ENCODE measurements at places on chromosomes 3 and 15.

DNA sequence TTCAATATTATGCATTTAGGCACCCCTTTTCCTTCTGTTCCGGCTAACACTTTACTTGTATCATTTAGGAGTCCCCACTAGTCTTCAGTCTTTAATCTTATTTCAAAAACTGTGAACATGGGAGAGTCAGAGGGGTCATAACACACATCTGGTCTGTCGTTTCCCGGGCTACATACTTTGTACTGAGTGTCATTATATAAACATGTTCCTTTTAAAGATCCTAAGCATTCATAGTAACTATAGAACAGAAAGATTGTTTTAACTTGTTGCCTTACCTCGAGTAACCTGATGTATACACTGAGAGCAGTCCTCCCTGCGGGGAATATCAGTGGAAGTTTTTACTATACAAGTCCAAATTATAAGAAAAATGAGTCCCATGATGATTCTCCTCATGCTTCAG is 78.2 kb upstream of the VEPH1 start:
- DNase-seq = no peak

DNA sequence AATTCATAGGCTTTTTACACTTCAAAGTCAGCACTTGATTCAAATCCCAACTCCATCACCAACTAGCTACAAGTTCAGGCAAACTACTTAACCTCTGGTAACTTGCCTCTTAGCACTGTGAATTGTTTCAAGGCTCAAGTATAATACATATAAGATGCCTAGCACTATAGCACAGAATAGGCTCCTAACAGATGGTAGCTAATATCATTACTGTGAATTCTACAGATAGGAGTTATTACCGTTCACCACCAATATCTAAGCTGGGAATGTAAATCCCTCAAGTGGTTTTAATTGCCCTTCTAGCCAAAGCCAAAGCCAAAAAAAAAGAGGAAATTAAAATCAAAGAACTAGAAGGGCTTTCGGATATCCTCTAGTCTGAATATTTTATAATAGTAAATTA is 15.4 kb downstream of the DLG1 start:
- DNase-seq = no peak

GRCh38 chr3:89525609-89526008 is 418.2 kb downstream of the EPHA3 start:
- DNase-seq = no peak

GRCh38 chr15:42012928-42013482 is 7.8 kb downstream of the PLA2G4E start:
- DNase-seq = no peak

DNA sequence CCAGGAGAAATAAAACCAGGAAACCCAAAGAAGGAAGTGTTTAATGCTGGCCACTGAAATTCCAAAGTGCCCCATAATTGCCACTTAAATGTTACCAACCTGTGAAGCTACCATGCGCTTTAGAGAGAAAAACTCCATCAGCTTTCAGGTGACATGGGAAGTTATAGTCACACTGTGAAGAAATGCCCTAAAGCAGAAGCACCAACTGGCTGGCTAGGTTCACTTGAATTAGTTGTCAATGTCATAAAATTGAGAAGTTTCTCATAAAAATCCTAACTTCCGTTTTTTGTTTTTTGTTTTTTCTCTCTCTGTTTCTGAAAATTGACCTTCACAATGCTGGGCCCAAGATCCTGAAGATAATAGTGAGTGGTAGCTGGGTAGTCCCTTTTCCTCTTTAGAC is 167.9 kb upstream of the CTNNB1 start:
- no peak for DNase-seq

DNA sequence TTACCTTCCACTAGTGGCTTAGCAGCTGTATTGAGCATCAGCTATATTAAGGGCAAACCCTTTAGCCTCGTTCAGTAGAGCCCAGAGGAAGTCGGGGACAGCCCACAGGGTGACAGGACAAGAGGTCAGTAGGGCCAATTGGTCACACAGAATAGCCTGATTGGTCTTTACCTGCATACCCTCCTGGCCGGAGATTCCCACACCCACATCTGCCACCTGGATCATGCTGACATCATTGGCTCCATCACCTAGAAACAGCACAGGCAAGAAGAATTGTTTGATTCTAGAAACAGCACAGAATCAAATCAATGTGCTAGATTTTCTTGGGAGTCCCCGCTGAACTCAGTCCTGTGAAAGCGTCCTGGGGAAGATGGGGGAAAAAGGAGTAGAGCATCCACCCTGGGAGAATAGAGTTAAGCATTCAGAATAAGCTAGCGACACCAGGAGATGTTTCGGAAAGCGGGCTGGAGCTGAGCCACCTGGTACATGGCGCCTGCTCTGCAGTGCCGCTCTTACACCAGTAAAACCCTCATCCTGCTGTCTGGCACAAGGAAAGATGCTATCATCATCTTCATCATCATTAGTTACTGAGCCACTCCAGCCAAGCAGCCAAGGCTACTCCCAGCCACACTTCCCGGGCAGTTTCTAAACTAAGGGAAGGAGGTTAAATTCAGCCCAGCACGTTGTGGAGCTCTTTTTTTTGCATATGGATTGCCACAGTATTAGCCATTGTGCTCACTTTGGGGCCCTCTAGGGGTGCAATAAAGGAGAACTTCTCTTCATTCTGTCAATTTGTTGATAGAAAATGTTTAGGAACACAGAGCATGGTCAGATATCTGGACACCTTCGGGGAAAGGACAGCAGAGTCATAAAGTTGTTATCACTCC is 171.3 kb downstream of the ATP10A start:
- DNase-seq = peak; percentile 12

DNA sequence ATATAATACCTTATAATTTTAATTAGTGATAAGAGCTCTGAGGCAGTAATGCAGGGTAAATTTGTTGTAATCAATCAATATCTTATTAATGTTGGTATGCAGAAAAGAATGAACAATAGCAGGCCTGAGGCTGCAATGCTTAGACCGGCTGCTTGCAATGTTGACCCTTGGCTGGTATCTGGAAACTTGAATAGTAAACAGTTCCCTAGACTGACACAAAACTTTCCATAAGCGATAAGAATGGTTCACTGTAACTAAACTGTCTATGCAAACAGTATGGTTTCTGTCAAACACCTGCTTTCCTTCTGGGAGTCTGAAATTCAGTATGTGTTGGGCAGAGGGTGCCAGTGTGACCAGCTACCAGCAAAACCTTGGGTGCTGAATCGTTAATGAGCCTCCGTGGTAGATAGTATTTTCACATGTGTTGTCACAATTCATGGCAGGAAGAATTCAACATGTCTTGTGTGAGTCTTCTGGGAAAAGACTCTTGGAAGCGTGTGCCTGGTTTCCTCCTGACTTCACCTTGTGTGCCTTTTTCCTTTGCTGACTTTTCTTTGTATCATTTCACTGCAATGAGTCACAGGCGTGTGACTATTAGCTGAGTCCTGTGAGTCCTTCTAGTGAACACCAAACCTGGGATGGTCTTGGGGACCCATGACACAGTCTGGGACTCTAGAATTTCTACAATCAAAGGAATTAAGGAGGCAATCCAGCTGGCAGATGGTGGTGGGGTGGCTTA is 30.7 kb upstream of the CLRN1 start:
- no peak for DNase-seq

GRCh38 chr3:170159459-170159858 is 22.1 kb downstream of the PHC3 start:
- no peak for DNase-seq

- DNase-seq = no peak
These were observed 176.4 kb downstream of the NFKBIZ start for GRCh38 chr3:102025606-102026270.

DNA sequence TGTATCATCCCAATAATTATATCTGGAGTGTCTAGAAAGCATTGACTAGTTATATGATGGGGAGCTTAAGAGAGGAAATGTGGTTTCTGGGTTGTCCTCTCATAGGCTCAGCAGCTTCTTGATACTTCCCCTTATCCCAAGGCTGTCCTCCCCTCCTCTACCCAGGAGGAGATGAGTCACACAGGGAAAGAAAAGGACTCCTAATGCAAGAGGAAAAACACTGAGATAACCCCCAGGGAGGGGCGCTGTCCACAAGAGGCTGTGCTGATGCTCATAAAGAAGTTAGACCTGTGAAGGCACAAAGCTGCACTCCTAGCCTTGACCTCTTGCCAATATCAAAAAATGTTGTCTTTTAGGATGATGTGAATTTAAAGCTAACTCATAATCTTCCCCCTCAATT is 28.8 kb upstream of the GYG1 start:
- peak; percentile 83 for DNase-seq

GRCh38 chr3:44476181-44476611 is 1.3 kb downstream of the ZNF445 start:
- DNase-seq = no peak

GRCh38 chr15:83299462-83299861 is 15.0 kb upstream of the BNC1 start:
- DNase-seq = no peak

DNA sequence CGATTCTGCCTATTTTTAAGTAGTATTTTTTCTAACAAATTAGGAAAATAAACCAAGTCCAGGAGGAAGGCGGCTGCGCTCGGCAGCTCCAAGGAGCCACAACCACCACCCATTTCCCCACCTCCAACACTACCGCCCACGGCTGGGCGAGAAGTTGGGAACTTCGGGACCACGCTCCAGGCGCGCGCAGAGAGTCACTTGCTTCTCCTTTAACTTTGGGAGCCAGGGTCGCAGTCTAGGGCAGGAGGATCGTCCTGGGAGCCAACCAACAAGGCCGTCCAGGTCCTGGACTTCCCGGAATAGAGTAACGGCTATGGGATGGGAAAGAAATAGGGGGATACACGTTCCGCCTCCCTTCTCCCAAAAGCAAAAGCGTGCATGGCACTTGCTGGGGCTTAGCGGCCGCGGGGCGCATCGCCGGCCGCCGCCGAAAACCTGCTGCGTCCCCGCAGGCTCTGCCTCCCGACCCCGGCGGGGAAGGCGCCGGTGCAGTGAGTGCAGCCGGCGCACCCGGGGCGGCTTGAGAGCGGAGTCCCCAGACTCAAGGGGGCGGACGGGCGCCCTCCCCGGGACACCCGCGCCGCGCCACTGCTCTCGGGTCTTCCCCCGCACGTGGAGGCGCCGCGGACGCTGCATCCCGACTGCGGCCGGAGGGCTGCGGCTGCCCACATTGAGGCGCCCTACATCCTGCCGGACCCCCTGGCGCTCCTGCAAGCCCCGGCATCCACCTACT is 699 bp downstream of the MEGF11 start:
- DNase-seq = peak; percentile 12

DNA sequence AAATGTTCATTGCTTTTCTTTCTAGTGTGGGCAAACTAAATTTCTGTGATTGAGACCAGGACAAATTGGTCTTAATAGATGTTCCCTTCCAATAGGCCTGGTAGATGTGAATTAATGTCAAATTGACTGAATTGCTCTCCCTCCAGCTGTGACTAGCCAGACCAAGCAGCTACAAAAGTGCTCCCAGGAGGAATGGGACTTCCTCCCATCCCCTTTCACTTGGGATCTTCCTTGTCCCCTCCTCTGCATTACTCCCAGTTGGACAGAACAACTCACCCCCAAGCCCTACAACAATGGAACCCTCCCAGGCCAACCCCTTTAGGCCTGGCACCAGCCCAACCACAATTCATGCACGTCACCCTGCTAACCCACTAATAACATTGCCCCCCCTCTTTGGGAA is 19.6 kb upstream of the ZKSCAN7 start:
- DNase-seq = no peak

GRCh38 chr3:12194209-12194608 is 35.5 kb upstream of the TIMP4 start:
- DNase-seq = peak; percentile 83

- peak; percentile 25 for DNase-seq
These were observed 13.2 kb upstream of the TRANK1 start for GRCh38 chr3:36957862-36958686.

- peak; percentile 85 for DNase-seq
These were observed at the start of the genes MST1 and RNF123 for GRCh38 chr3:49689046-49689907. Gene MST1 (minus strand): TSS chr3:49689474. CDS start chr3:49688691, 783 bp downstream. Gene RNF123 (plus strand): TSS chr3:49689557. CDS start chr3:49691166, 1,609 bp downstream.

GRCh38 chr3:26652164-26652563 is 29.6 kb downstream of the LRRC3B start:
- DNase-seq = no peak

DNA sequence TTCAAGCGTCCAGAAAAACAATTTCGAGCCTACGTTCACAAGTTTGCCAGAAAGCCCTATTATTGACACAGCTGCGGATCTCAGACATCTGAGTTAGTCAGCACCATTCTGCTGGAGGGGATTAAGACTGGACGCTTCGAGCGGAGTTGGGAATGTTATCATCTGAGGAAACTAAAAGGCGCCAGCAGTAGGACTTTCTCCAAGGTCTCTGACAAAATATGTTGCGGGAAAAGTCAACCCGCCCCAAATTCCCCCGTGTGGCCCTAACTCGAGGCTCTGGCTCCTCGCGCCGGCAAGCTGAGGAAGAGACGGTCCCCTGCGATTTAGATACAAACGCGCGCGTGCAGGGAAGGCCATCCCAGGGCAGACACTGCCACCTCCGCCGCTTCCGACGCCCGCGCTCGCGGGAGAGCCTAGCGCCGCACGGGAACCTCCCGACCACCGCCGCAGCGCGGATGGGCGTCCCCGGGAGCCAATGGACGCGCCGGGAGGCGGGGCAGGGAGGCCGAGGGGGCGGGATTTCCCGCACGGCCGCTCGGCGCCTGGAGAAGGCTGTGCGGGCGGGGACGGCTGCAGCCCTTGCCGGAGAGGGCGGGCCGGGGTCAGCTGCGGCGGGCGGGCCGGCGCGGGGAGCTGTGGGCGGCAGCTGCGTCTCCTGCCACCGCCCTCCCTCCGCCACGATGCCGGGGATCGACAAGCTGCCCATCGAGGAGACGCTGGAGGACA is at the start of gene APPL1:
TSS of gene APPL1 (plus strand) at position 526 of the 726 bp plus-strand sequence. CDS start at position 681, 155 bp downstream.
- peak; percentile 90 for DNase-seq

GRCh38 chr3:107841831-107842230 is 249.0 kb downstream of the CD47 start:
- no peak for DNase-seq

DNA sequence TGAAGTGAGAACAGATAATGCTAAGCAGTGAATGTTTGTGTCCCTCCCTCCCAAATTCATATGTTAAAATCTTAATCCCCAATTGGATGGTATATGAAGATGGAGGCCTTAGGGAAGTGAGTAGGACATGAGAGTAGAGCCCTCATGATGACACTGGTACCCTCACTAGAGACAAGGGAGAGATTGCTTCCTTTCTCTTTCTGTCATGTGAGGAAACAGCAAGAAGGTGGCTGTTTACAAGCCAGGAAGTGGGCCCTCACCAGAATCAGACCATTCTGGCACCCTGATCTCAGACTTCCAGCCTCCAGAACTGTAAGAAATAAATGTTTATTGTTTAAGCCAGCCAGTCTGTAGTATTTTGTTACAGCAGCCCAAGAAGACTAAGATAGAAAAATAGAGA is 209.5 kb downstream of the SATB1 start:
- DNase-seq = no peak

DNA sequence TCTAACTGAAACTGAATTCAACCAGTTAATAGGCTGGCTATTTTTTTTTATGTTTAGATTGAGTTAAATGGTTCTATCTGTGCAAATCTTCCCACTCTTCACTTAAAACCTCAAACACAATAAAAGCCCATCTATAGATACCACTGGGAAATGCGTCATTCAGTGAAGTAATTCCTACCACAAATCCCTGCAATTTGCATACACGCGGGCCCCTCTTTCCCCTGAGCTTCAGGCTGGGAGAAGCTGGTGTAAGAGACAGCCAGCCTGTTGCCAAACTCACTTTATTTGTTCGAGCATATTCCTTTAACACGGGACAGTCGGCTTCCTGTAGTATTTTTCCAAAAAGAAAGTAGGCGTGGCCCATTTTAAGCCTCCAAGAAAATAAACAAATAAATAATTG is 26.0 kb upstream of the MCTP2 start:
- DNase-seq = no peak
